ENCODE measurements at places on chromosomes 5 and 9. TPM values are rescaled to one million over a fixed set of nuclear protein-coding genes. Genes with fewer than 3 reads are reported as not detected.

GRCh38 chr9:101398930-101399642, 435 bp downstream of the ZNF189 start:
- peaks cover 4% of the 10 kb centered on the region for H3K27me3 ChIP-seq
- H3K27ac ChIP-seq = peak overlapping the region; percentile 100
- H3K4me3 ChIP-seq = peak overlapping the region; percentile 100
- H3K4me1 ChIP-seq = peaks cover 70% of the 10 kb centered on the region
- no peak for DNase-seq

GRCh38 chr5:142726188-142726731, 40.4 kb upstream of the FGF1 start:
- H3K36me3 ChIP-seq = no peaks in the 10 kb centered on the region
- no peak overlapping the region for H3K4me3 ChIP-seq
- peaks cover 5% of the 10 kb centered on the region for H3K4me1 ChIP-seq

DNA sequence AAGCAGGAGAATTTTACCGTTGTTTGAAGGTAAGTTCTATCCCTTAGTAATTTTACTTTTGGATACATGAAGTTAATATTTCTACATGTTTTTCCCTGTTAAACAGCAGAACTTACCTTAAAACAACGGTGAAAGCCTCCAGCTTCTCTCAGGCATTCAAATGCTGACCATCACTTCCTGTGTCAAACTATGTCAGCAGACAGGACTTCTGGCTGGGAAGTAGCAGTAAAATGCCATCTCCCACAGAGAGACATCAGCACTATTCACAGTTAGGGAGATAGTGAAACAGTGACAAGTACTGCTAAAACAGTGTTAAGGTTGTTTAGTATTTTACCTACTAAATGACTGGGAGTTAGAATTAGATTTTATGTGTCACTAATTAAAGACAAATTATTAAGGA, 34.2 kb upstream of the GOLGA1 start:
- H3K27ac ChIP-seq = peak overlapping the region; percentile 4
- H3K27me3 ChIP-seq = peaks cover 2% of the 10 kb centered on the region
- H3K36me3 ChIP-seq = peaks cover 14% of the 10 kb centered on the region
- H3K4me1 ChIP-seq = peaks cover 13% of the 10 kb centered on the region

GRCh38 chr5:23494558-23494957, 12.9 kb upstream of the PRDM9 start:
- H3K4me1 ChIP-seq = no peaks in the 10 kb centered on the region
- no peak for DNase-seq
- H3K36me3 ChIP-seq = peaks cover 3% of the 10 kb centered on the region
- H3K27ac ChIP-seq = no peak overlapping the region

DNA sequence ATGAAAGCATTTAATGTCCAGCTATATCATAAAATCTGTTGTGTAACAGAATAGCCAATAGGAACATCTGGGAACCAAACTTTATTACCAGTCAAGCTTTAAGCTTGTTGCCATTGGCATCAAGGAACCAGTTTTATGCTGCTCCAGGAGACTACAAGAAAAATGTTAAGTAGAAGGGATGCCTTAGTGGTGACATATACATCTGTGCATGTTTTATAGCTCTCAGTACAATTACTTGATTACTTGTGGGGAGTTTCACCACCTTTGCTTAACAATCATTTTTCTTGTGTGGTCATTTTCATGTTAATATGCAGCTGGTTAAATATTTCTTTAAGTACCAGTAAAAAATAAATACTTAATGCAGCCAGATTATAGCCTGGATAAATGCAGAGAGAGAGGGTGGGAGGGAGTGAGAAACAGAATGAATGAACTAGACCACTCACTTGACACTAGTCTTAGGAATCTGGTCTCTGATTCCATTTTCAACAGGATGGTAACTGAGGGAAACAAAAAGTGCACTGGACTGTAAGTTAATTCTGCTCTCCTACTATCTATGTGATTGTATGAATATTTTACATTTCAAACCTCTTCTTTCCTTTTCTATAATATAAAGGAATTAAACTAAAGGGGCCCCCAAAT, 35.7 kb upstream of the LURAP1L start:
- no peaks in the 10 kb centered on the region for H3K27me3 ChIP-seq
- H3K27ac ChIP-seq = no peak overlapping the region
- H3K4me3 ChIP-seq = no peak overlapping the region
- H3K36me3 ChIP-seq = no peaks in the 10 kb centered on the region

DNA sequence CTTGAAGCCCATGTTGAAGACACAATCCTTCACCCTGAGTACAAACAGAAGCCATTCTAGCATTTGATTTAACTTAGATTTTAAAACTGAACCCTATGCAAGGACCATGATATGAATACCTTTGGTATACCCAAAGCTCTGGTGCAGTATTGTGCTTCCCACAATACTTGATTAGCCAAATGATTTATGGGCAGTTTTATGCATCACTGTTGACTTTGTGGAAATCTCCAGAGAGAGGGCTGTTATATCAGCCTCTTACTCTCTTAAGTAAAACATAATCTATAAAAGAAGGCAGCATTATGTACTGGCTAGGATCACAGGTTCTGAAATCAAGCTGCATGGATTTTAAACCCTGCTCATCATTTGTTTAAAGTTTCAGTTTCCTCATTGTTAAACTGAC, 762.8 kb downstream of the EFNA5 start:
- H3K27ac ChIP-seq = no peak overlapping the region
- no peak overlapping the region for H3K4me3 ChIP-seq
- H3K4me1 ChIP-seq = no peaks in the 10 kb centered on the region
- DNase-seq = no peak

DNA sequence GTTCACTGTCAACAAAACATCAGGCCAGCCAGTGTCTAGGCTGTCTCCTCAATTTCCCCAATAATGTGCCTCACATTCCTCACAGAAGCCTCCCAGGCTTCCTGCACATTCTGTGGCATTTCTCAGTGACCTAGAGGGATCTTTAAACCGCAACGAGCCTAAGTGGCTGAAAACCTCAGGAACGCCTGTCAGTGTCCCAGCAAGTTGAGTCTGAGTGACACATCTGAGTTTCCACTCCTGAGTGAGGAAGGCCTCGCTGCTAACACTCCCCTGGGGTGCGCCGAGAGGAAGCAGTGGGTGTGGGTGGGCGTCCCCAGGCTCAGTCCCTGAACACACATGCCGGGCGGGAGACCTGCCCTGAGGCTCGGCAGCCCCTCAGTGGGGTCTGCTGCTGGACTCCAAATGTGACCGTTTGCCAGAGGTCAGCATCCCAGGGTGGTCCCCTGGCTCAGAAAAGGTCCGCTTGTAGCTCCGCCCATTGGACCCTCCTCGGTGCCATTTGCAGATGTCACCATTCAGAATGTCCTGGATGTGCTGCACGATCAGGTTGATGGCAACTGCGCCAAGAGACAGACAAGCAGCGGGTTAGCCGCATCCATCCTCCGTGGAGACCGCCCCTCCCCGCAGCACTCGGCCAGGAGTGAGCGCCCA, 6.3 kb downstream of the UCK1 start:
- no peak overlapping the region for H3K27ac ChIP-seq
- H3K4me3 ChIP-seq = no peak overlapping the region
- peaks cover 3% of the 10 kb centered on the region for H3K4me1 ChIP-seq
- no peak for DNase-seq

GCNT1 gene
- 18.9 TPM for polyA plus RNA-seq

GRCh38 chr5:44574678-44575077, 185.5 kb upstream of the FGF10 start:
- H3K4me1 ChIP-seq = no peaks in the 10 kb centered on the region
- H3K4me3 ChIP-seq = no peak overlapping the region
- no peaks in the 10 kb centered on the region for H3K36me3 ChIP-seq

PHF24 gene
- polyA plus RNA-seq = not detected

DNA sequence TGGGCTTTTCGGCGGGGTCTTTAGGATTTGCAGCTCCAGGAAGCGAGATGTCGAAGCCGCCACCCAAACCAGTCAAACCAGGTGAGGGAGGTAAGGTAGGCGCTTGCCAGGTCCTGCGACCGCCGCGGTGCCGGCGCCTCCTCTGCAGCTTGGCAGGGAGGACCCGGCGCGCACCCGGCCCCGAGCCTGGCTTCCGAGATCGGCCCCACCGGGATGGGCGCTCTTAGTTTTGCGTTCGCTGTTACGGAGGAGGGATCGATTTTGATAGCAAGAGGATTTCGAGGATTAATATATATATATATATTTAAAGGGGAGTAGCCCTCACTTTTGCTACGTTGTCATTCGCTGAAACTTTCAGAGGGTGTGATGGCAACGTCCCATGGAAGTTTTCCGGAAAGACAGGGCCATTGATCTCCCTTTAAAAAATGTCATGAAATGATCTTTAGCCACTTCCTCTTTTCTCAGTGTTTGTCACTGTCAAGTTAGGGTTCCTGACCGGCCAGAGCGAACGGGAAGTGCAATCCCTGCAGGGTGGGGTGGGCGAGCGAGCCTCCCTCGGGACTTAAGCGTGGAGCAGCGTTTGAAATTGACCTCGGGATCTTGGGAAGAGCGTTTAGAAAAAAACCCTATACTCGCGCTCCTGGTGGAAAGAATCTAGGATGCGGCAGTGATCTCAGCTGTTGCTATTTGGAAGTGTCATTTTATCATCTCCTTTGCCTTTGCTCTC, 495 bp downstream of the OSTF1 start:
- H3K4me1 ChIP-seq = peaks cover 70% of the 10 kb centered on the region
- peak overlapping the region; percentile 97 for H3K4me3 ChIP-seq
- no peaks in the 10 kb centered on the region for H3K36me3 ChIP-seq
- peak overlapping the region; percentile 95 for H3K27ac ChIP-seq
- no peak for DNase-seq
- H3K27me3 ChIP-seq = peaks cover 5% of the 10 kb centered on the region

DNA sequence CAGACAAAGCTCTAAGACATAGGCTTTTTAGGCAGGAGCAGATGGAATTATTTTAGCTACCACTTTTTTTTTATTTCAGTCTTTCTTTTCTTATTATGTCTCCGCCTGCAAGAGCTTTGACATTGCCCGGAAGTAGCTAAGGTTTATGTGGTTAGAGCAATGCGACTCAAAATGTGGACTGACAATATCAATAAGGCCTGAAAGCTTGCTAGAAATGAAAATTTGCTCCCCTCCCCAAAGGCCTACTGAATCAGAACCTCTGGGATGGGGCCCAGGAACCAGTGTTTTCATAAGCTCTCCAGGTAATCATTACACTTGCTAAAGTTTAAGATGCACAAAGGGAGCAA, 81.3 kb downstream of the SUSD1 start:
- H3K4me1 ChIP-seq = peaks cover 22% of the 10 kb centered on the region
- H3K27me3 ChIP-seq = no peaks in the 10 kb centered on the region
- peaks cover 9% of the 10 kb centered on the region for H3K36me3 ChIP-seq
- H3K27ac ChIP-seq = peak overlapping the region; percentile 88

- peaks cover 4% of the 10 kb centered on the region for H3K27me3 ChIP-seq
- H3K4me1 ChIP-seq = no peaks in the 10 kb centered on the region
- no peak for DNase-seq
- no peaks in the 10 kb centered on the region for H3K36me3 ChIP-seq
Measured at GRCh38 chr5:53430618-53431252, 49.7 kb upstream of the FST start.

RPP25L gene
- 52.0 TPM for polyA plus RNA-seq

CRHBP gene
- polyA plus RNA-seq = not detected

GRCh38 chr5:179367491-179367890, 22.2 kb upstream of the ADAMTS2 start:
- no peaks in the 10 kb centered on the region for H3K4me1 ChIP-seq
- no peak for DNase-seq
- H3K4me3 ChIP-seq = no peak overlapping the region
- no peak overlapping the region for H3K27ac ChIP-seq
- H3K27me3 ChIP-seq = no peaks in the 10 kb centered on the region

DNA sequence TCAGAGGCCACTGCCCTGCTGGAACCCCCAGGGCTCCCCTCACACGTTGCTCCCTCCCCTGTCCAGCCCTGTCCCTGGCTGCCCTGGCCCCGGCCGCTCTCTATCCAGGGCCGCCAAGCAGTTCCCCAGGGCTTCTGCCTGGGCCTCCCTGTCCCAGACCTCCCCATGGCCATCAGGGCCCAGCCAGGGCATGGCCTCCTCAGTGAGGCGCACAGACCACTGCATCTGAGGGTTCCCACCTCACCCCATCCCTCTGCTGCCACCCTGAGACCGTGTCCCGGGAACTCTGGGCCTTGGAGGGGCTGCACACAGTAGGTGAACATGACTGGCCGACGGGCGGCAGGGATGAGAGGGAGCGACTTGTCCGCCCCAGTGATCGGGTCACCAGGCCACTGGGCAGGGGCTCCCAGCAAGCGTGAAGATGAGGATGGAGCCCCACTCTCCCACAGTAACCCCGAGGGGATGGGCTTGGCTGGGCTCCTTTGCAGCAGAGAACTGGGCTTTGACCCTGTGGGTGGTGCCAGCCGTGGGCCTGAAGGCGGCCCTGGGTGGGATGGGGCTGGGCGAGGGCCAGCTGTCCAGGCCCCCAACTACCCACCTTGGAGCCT, 108.4 kb upstream of the SARDH start:
- DNase-seq = no peak
- H3K36me3 ChIP-seq = no peaks in the 10 kb centered on the region
- peaks cover 6% of the 10 kb centered on the region for H3K27me3 ChIP-seq
- H3K27ac ChIP-seq = no peak overlapping the region

C9orf153 gene
- not detected for polyA plus RNA-seq

ADGRD2 gene
- not detected for polyA plus RNA-seq

- H3K36me3 ChIP-seq = peaks cover 6% of the 10 kb centered on the region
- H3K27me3 ChIP-seq = peaks cover 5% of the 10 kb centered on the region
- no peak overlapping the region for H3K4me3 ChIP-seq
- DNase-seq = no peak
- H3K4me1 ChIP-seq = no peaks in the 10 kb centered on the region
- no peak overlapping the region for H3K27ac ChIP-seq
Measured at GRCh38 chr5:126384985-126385384, 38.2 kb upstream of the GRAMD2B start.

SLC45A2 gene
- not detected for polyA plus RNA-seq

DNA sequence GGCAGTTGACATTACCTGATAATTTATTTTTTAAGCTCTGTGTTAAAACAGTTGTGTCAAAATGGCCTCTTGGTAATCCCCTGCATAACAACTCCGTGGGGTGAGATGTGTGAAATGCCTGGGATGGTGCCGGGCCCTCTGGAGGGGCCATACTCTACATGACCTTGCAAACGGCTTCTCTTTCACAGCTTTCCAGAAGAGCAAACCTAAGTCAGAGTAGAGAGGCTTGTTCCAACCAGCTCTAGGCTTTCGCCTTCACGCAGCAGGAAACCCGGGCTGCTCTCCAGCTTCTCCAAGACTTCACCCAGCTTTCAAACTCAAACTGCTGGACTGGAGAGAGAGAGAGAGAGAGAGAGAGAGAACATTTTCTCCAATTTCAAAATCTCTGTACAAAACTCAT, 120.1 kb downstream of the SNX18 start:
- peak overlapping the region; percentile 63 for H3K27ac ChIP-seq
- peak; percentile 17 for DNase-seq
- H3K4me3 ChIP-seq = peak overlapping the region; percentile 72
- no peaks in the 10 kb centered on the region for H3K36me3 ChIP-seq
- peaks cover 49% of the 10 kb centered on the region for H3K4me1 ChIP-seq
- H3K27me3 ChIP-seq = peaks cover 4% of the 10 kb centered on the region

KLF4 gene
- 0.41 TPM for polyA plus RNA-seq

All from immature natural killer cell (primary cell).